ENCODE measurements at places on chromosomes 7 and 10.

DNA sequence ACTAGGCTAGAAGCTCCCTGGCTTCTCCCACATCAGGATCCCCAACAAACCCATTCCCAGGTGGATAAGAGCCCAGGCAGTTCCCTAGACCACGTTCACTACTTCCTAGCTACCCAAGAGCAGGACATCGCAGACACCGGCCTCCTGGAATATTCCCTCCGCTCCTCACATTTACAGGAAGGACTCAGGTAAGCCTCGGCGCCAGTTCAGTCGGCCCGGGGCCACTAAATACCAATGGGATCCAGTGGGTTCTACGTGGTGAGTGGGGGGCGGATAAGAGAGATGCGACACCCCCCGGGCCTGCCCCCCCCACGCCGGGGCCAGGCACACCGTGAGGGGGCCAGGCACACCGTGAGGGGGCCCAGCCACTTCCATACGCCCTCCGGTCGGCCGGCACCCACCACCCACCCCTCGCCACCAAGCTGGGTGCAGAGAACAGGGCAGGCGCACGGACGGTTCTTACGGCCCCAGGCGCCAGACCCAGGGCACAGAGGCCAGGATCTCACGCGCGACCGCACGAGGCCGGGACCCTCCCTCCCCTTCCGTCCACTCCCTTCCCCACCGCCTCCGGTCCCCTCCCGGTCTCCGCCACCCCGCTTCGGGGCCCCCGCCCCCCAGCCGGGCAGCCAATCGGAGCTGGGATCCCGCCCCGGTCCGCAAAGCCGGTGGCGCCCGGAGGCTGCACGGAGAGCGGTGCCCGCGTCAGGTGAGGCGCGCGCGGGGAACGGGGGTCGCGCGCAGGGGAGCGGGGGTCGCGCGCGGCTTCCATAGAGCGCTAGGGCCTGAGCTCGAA, at the start of gene BLVRA:
TSS of gene BLVRA (plus strand) at position 652 of the 793 bp plus-strand sequence. CDS start 12,479 bp downstream, outside the sequence.
- peak; percentile 24 for DNase-seq

- DNase-seq: no peak
Observed at GRCh38 chr7:99141841-99142726, 1.8 kb downstream of the SMURF1 start.

DNA sequence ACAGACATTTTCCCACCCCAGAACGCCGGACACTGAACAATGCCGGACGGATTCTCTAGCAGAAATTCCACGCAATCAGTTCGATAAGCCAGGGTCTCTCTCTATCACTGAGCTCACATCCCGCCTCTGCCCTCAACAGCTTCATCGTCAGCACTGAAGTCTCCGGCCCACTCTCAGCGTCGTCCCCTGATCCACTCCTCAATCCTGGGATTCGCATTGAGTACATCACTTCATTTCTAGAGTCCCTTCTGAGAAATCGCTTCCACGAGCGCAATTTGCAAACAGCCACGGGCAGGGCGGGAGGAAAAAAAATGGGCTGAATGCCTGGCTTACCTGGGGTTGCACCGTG, 365 bp downstream of the YME1L1 start:
- DNase-seq: no peak

DNA sequence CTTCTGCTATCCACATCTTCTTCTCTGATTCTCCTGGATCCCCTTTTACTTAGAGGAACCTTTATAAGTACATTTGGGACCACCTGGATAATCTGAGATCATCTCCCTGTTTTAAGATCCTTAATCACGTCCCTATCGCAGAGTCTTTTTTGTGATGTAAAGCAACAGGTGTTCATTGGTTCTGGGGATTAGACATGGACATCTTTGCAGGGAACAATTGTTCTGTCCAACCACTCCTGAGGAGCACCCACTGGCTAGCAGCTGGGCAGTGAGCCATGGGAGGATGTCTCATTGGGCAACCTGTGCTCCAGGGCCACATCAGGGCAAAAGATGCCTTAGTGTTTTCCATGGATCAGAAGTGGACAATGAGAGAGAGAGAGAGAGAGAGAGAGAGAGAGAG, 56.0 kb downstream of the ZNF800 start:
- no peak for DNase-seq

DNA sequence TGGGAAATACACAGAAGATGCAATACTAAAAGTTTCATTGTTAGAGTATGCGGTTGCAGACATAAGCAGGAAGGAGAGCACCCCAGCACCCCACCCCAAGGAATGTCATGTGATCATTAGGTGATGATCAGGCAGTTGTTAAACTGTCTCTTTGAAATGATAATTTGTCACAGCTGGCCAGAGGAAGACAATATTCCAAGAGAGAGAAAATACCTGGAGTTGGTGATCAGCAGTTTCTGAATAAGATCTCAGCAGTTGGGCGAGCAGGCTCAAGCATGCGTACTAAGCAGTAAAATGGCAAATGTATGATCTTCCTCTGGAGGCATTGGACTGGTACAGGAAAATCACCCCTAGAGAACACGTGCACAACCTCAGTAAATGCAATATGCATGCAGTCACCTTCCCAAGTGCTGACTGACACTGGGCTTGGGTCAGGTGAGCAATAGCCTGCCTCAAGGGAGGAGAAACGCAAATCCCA, 250.1 kb upstream of the MBL2 start:
- no peak for DNase-seq

GRCh38 chr10:116850058-116850611, 836 bp downstream of the ENO4 start:
- no peak for DNase-seq

- no peak for DNase-seq
Observed at GRCh38 chr7:43585562-43585961, 2.7 kb downstream of the STK17A start.
